T-cell (primary cell): ENCODE measurements at places on chromosomes 5 and 9.
A peak's percentile ranks its signal among the peaks of the same experiment; 100 is the strongest.

DNA sequence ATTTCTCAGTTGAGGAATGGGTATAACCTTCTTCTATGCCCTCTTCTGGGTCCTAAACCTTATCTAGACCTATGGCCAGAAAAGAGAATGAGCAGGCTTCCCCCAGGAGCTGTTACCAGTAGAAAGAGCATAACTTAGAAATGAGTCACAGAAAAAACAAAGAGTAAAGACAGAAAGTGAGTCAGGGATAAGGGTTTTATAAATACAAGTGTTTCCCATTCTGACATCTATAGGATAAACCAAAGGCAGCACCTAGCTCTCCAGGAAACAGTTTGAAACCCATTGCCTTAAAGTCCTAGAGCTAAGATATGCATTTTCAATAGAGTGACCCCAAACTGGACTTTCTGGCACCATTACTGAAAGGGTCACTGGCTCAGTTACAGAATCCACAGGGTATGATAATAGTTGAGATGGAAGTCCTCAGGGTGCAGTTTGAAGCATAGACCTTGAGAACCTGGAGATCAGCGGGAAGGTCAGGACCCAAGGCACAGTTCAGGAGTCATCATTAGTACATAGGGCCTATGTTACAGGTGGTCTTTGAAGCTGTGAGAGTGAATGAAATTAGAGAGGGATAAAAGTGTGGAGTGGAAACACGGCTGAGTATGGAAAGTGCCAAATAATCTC is 42.7 kb upstream of the LIFR start:
- DNase-seq = no peak

GRCh38 chr9:134558124-134558905 is 83.3 kb upstream of the COL5A1 start:
- no peak for DNase-seq

GRCh38 chr9:14307989-14308852 is 5.7 kb downstream of the NFIB start:
- DNase-seq = no peak

DNA sequence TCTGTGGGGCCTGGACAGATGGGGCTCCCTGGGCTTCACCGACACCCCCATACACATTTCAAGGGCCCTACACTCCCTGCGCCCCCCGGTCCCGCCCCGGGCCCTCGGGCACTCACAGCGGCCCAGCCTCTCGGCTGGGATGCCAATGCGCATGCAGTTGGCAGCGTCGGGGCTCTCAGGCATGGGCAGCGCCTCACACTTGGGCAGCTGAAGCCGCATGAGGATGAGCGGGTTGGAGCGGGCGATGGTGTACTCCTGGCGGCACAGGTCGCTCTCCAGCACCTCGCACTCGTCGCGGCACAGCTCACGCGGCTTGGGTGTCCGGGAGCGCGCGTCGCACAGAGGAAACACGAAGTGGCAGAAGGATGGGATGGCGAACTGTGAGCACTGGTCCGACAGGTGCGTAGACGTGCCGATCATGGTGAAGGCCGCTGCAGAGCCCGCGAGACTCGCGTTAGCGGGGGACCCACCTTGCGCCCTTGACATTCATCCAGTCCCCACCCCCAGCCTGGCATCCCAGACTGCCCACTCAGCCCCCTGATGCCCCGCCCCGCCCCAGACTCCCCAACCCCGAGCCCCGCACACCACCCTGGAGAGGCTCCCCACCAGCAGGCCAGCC is 216.9 kb downstream of the ROR2 start:
- DNase-seq = no peak

DNA sequence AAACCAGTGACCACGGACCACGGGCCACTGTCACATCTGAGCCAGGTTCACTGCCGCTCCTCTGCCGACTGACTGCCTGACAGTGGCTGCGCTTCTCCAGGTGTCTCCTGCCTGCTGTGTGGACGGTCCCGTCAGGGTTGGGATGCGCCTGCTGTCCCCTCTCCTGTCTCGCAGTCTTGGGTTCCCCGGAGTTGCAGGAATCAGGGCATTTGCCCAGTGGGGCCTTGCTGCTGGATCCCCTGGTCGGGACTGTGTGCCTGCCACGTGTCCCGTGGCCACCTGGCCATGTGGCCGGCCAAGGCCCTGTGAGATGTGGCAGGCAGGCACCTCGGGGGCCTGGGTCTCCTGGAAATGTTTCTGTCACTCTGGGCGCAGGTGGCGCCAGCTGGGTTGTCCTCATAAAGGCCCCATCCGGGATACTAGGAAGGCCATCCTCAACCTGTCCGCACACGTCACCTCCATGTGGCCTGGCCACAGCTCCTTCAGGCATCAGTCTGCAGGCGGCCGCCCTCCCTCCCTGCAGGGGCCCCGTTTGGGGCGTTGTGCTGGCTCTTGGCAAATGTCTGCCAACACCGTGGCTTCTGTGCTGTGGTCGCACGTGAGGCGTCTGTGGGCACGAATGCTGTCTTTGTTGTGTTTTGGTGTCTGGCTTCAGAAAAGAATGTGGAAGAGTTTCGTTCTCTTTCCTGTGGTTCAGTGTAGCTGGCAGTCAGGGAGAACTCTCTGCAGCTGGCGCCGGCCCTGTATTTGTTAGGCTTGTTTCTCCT is 6.4 kb upstream of the TOR4A start:
- DNase-seq = peak; percentile 30
